Mucosa of descending colon (tissue), 3 donors: ENCODE measurements at places on chromosomes 4 and X. TPM values are rescaled to one million over a fixed set of nuclear protein-coding genes. Genes with fewer than 3 reads are reported as not detected.

FRMD7 gene
- not detected for total RNA-seq

MAGEA1 gene
- not detected for total RNA-seq

MRFAP1 gene
- 172 TPM for total RNA-seq

L1CAM gene
- 66.9 TPM for total RNA-seq
